ENCODE measurements at places on chromosomes 3 and 15. TPM values are rescaled to one million over a fixed set of nuclear protein-coding genes. Genes with fewer than 3 reads are reported as not detected.

DNA sequence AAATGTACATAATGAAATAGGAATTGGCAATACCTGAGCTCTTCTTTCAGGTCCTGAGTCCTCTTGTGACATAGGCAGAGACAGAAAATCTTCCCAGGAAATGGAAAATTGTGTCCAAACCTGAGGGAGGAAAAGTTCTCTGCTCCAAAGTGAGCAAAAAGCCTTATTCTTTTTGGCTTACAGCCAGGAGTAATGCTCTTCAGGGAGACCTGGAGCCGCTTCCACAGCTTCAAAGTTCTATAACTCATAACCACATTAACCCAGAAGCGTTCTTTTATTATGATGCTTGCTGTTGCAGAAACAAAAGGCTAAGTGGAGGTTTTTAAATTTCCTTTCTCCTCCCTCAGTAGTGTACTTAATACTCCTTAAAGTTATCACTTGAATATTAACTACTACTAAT is 633 bp downstream of the IGSF10 start:
- H3K27ac ChIP-seq, result no peak overlapping the region
- no peak for DNase-seq
- no peaks in the 10 kb centered on the region for H3K36me3 ChIP-seq
- no peaks in the 10 kb centered on the region for H3K4me1 ChIP-seq

GRCh38 chr3:177357352-177358090 is 160.2 kb upstream of the TBL1XR1 start:
- DNase-seq, result peak; percentile 37
- H3K27ac ChIP-seq, result peak overlapping the region; percentile 88
- H3K4me1 ChIP-seq, result peaks cover 49% of the 10 kb centered on the region

Gene CPA3
- 0.38 TPM for total RNA-seq

- H3K27ac ChIP-seq, result no peak overlapping the region
- H3K4me3 ChIP-seq, result no peak overlapping the region
- no peak for DNase-seq
These were observed 15.3 kb upstream of the STRIT1 start for GRCh38 chr3:155308831-155309230.

Gene KBTBD8
- 1.2 TPM for total RNA-seq

- H3K27ac ChIP-seq, result peak overlapping the region; percentile 90
- no peak for DNase-seq
- H3K27me3 ChIP-seq, result no peaks in the 10 kb centered on the region
- H3K4me3 ChIP-seq, result no peak overlapping the region
- H3K4me1 ChIP-seq, result peaks cover 18% of the 10 kb centered on the region
These were observed 1.9 kb downstream of the DAG1 start for GRCh38 chr3:49471856-49472495.

DNA sequence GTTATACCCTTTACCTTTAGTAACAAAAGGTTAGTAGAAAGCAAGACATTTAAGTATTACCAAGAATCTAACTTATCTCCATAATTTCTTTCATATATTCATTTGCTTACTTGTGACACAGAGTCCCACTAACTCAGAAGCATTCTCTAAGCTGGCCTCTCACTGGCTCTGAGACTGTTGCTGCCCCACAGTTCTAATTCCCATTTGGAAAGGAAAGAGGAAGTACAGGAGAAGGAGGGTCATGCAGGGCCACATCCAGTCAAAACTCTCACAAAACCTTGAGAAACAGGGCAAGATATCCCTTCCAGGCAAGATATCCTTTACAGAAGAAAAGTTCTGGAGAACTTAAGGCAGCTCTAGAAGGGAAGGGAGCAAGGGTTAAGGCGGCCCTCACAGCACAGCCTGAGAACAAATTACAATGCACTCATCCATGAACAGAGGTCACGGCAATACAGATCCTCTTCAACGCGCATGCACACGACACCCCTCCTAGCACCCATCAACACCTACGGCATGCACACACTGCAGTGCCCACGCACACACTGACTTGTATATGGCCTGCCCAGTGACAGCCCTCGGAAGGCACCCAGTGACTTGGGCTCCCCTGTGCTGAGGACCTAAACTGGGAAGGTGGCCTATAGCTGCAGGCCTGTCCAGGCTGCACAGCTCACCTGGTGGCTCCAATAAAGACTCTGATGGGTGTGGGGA is 13.0 kb upstream of the MYO5C start:
- no peak overlapping the region for H3K4me3 ChIP-seq
- peak overlapping the region; percentile 18 for H3K27ac ChIP-seq
- peaks cover 4% of the 10 kb centered on the region for H3K4me1 ChIP-seq
- no peaks in the 10 kb centered on the region for H3K27me3 ChIP-seq
- DNase-seq, result no peak

Gene DGKG
- 15.0 TPM for total RNA-seq

Gene C3orf52
- total RNA-seq, result 62.9 TPM

Gene ACP3
- 9.7 TPM for total RNA-seq

- H3K4me3 ChIP-seq, result no peak overlapping the region
- H3K27ac ChIP-seq, result no peak overlapping the region
- no peaks in the 10 kb centered on the region for H3K4me1 ChIP-seq
- no peaks in the 10 kb centered on the region for H3K36me3 ChIP-seq
- H3K27me3 ChIP-seq, result no peaks in the 10 kb centered on the region
These were observed 11.8 kb upstream of the HRG start for GRCh38 chr3:186653984-186654383.

Gene SLC24A5
- total RNA-seq, result not detected

- no peak overlapping the region for H3K4me3 ChIP-seq
- no peak overlapping the region for H3K27ac ChIP-seq
- no peaks in the 10 kb centered on the region for H3K4me1 ChIP-seq
- no peak for DNase-seq
These were observed 12.5 kb downstream of the ARPP21 start for GRCh38 chr3:35651851-35652250.

- no peaks in the 10 kb centered on the region for H3K36me3 ChIP-seq
- no peak overlapping the region for H3K4me3 ChIP-seq
- DNase-seq, result peak; percentile 12
- H3K4me1 ChIP-seq, result peaks cover 18% of the 10 kb centered on the region
- no peak overlapping the region for H3K27ac ChIP-seq
These were observed 2.5 kb upstream of the USF3 start for GRCh38 chr3:113698956-113699355.

Gene CFAP91
- 9.4 TPM for total RNA-seq

Gene KBTBD13
- not detected for total RNA-seq

- H3K27ac ChIP-seq, result no peak overlapping the region
- H3K4me3 ChIP-seq, result no peak overlapping the region
- peak; percentile 83 for DNase-seq
These were observed 33.5 kb downstream of the BCL2L10 start for GRCh38 chr15:52078876-52079700.

DNA sequence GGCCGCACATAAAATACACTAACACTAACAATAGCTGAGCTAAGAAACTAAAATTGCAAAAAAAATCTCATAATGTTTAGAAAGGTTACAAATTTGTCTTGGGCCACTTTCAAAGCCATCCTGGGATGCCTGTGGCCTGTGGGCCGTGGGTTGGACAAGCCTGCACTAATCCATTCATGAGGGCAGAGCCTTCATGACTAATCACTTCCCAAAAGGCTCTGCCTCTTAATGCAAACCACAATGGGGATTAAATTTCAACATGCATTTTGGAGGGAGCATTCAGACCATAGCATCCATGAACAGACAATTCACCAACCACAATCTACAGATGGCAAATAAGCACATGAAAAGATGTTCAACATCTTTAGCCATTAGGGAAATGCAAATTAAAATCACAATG is 128.2 kb downstream of the SUCLG2 start:
- no peak for DNase-seq
- no peak overlapping the region for H3K27ac ChIP-seq
- H3K27me3 ChIP-seq, result no peaks in the 10 kb centered on the region
- peaks cover 5% of the 10 kb centered on the region for H3K36me3 ChIP-seq
- H3K4me3 ChIP-seq, result no peak overlapping the region

Gene FGF12
- total RNA-seq, result 5.6 TPM

GRCh38 chr3:176037636-176038035 is 1159.6 kb downstream of the TBL1XR1 start:
- H3K36me3 ChIP-seq, result no peaks in the 10 kb centered on the region
- no peak overlapping the region for H3K4me3 ChIP-seq
- no peaks in the 10 kb centered on the region for H3K27me3 ChIP-seq
- no peak for DNase-seq

DNA sequence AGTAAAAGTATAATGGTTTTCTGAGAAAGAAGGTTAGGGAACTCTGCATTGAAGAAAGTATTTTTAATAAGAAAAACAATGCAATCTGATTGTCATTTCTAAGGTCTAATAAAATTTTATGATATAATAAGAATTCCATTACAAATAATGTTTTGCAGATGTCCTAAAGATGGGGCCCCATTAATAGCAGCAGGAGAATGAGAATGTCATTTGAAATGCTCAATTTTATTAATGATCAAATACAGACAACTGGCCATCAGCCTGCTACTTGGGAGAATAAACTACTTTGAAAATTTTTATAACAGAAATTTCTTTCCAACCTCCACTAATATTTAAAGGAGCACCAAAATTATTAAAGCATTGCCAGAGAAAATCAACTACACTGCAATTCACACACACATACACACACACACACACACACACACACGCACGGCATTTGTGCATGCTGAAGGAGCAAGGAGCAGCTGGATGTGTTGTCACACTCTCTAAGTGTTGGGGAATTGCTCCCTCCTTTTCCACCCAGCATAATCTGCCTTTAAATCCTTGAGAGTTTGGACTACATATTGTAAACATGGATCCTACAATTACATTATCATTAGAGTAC is 109.5 kb downstream of the THRB start:
- no peak overlapping the region for H3K27ac ChIP-seq
- peaks cover 10% of the 10 kb centered on the region for H3K4me1 ChIP-seq
- H3K4me3 ChIP-seq, result no peak overlapping the region
- no peaks in the 10 kb centered on the region for H3K27me3 ChIP-seq

DNA sequence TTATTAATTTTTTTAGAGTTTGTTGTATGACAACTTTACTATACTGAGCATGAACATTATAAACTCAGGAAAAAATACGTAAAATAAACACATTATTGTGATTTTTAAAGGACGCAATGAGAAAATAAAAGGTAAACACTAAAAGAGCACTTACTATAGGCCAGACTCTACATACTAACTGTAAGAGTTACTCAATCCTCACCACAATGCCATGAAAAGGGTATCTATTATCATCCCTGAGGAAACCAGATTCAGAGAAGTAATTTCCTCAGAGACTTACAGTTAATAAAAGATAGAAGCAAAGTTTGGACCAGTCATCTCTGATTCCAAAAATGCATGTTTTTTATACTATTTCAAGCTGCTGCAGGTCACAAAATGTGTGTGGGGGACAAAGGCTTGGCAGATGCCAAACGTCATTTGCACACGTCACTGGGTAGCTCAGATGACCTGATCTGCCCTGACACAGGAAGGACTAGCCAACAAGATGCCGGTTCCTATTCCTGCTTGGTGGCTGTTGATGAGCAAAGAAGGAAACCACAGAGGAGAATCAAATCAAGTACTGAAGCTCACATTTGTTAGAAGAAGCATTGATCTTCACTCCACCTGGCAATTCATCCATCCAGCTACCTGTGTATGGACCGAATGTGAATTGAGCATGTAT is 42.3 kb downstream of the KLHL6 start:
- DNase-seq, result no peak
- no peak overlapping the region for H3K27ac ChIP-seq
- no peaks in the 10 kb centered on the region for H3K36me3 ChIP-seq
- no peaks in the 10 kb centered on the region for H3K27me3 ChIP-seq

- no peak overlapping the region for H3K27ac ChIP-seq
- H3K27me3 ChIP-seq, result no peaks in the 10 kb centered on the region
- no peaks in the 10 kb centered on the region for H3K36me3 ChIP-seq
- no peak overlapping the region for H3K4me3 ChIP-seq
These were observed 20.8 kb upstream of the TNIK start for GRCh38 chr3:171481011-171481410.

GRCh38 chr3:128395500-128396162 is 71.1 kb downstream of the DNAJB8 start:
- no peak overlapping the region for H3K4me3 ChIP-seq
- H3K27ac ChIP-seq, result no peak overlapping the region
- H3K4me1 ChIP-seq, result no peaks in the 10 kb centered on the region
- peak; percentile 25 for DNase-seq
- H3K36me3 ChIP-seq, result no peaks in the 10 kb centered on the region
- H3K27me3 ChIP-seq, result no peaks in the 10 kb centered on the region

Gene DIS3L
- total RNA-seq, result 20.8 TPM

GRCh38 chr15:58929891-58930416 is 3.5 kb downstream of the SLTM start:
- H3K27me3 ChIP-seq, result no peaks in the 10 kb centered on the region
- H3K4me1 ChIP-seq, result peaks cover 33% of the 10 kb centered on the region
- no peak for DNase-seq
- H3K4me3 ChIP-seq, result no peak overlapping the region
- no peak overlapping the region for H3K27ac ChIP-seq

GRCh38 chr3:111691293-111691909 is 96.3 kb upstream of the ZBED2 start:
- H3K36me3 ChIP-seq, result no peaks in the 10 kb centered on the region
- no peak for DNase-seq
- H3K4me1 ChIP-seq, result peaks cover 7% of the 10 kb centered on the region
- H3K27me3 ChIP-seq, result no peaks in the 10 kb centered on the region
- H3K4me3 ChIP-seq, result no peak overlapping the region

Gene FBXL2
- 25.6 TPM for total RNA-seq

Gene TUSC7
- total RNA-seq, result not detected

DNA sequence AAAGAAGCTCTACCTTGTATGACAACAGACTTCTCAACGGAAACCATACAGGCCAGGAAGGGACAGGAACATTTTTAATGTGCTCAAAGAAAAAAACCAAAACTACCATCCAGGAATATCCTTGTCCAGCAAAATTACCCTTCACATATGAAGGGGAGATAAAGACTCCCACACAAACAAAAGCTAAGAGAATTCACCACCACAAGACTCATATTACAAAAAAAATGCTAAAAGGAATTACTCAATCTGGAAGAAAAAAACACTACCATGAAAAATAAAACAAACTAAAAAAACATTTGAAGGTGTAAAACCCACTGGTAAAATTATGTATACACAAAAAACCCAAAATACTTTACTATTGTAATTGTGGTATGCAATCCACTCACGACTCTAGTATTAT is 57.2 kb downstream of the DLG1 start:
- H3K27me3 ChIP-seq, result no peaks in the 10 kb centered on the region
- no peaks in the 10 kb centered on the region for H3K4me1 ChIP-seq
- no peak for DNase-seq
- no peaks in the 10 kb centered on the region for H3K36me3 ChIP-seq
- H3K4me3 ChIP-seq, result no peak overlapping the region

Gene NAA80
- 14.3 TPM for total RNA-seq

- no peak overlapping the region for H3K4me3 ChIP-seq
- H3K27ac ChIP-seq, result no peak overlapping the region
- DNase-seq, result no peak
- H3K36me3 ChIP-seq, result no peaks in the 10 kb centered on the region
These were observed 38.7 kb downstream of the CCR4 start for GRCh38 chr3:32990116-32990515.

DNA sequence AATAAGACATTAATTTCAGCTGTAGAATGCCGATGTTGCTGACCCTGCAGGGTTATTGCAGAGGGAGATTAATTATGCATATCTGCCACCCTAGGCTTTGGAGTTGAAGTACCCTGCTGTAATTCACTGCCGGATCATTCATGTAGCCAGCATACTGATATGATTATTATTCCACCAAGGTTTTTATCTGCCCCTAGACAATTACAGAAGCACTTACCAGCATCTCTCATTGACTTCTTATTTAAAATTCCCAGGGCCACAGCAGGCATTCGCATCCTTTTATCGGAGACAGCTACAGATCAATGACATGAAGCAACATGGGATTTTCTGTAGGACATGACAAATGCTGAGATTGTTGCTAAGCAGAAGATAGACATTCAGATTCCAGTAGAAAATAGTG is 31.3 kb downstream of the IL1RAP start:
- no peak overlapping the region for H3K27ac ChIP-seq
- H3K4me3 ChIP-seq, result no peak overlapping the region
- no peaks in the 10 kb centered on the region for H3K27me3 ChIP-seq
- no peaks in the 10 kb centered on the region for H3K36me3 ChIP-seq
- no peak for DNase-seq

Gene MCTP2
- 84.0 TPM for total RNA-seq
